Activated naive CD4-positive, alpha-beta T cell (primary cell): ENCODE measurements at places on chromosomes 1 and 21.

DNA sequence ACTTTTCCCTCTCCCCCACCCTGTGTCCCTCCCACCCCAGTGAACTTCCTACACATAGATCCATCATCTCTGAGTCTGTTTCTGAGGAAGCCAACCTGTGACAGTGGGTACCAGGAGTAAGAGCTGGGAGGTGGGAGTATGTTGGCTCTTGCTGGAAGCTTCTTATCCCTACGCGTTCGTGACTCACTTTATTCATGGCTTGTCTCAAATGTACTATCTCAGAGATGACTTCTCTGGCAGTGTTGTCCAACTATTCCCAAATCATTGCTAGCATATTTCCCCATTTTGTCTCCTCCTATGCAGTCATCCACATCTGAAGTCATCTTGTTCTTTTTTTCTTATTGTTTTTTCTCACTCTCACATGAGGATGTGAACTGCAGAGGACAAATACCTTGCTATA is 88.0 kb downstream of the HIVEP3 start:
- DNase-seq = no peak

DNA sequence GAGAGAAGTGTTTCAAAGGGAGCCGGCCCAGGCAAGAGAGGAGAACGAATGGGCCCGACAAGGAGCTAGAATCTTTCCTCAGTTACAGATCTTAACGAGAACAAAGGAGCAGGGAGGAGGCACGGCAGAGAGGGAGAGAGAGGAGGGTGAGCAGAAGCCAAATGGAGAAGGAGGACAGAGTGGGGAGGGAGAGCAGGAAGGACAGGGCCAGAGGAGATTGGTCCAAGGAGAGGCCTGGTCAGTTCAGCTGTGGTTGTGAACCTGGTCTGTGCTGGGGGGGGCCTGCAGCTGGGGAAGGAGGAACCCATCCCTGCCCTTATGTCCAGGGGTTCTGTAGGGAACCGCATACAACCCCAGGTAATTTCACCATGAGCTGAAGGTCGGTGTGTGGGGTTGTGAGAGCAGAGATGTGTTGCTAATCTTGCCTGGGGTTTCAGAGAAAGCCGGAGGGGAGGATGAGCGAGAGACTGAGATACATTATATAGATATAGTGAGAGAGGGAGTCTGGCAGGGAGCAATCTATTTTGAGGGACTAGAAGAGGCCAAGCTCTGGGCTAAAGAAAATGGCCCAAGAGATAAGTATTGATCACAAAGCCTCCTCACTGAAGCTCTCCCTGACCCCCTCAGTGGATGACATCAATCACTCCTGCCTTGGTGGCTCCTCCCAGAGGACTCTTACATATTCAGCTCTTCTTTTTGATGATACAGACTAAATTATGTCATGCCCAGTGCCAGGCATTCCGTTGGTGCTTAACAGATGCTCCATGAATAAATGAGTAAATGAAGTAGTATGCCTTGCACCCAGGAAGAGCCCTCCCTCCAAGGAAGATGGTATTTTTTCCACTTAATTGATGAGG is 64.2 kb upstream of the CD1D start:
- DNase-seq = no peak

DNA sequence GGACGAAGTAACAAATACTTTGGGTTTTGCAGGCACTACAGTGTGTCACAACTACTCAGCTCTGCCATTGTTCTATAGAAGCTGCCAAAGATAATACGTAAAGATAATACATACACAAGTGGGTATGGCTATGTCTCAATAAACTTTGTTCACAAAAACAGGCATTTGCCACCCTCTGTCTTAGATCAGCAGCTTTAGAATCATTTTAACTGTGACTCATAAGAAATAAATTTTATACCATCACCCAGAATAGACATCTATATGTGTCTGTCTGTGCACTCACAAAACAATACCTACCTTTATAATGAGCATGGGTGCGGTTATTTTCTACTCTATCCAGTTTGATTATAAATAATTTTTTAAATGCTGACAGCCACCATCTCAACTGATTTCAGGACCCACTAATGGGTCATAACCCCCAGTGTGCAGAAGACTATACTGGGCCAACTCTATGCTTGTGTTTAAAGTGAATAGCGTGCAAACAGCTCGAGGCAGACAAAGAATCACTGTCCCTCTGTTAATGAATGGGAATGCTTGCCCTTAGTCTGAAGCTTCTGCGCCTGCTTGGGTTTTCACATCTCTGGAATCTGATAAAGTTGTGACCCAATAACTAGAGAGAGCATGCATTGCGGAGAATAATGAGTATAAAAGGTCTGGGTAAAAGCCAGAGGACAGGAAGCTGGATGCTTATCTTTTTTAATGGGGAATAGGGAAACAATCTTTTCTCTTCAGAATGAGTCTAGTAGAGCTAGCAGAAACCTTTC is 216.2 kb downstream of the PLPP3 start:
- DNase-seq = no peak

GRCh38 chr1:183914276-183914675 is 109.4 kb downstream of the RGL1 start:
- no peak for DNase-seq

- no peak for DNase-seq
Measured at GRCh38 chr1:59999746-60000145, 73.2 kb upstream of the CYP2J2 start.

- DNase-seq = no peak
Measured at GRCh38 chr1:41840592-41841246, 78.0 kb downstream of the HIVEP3 start.

GRCh38 chr1:2193514-2194281 is 874 bp downstream of the FAAP20 start:
- no peak for DNase-seq

GRCh38 chr1:180232521-180233043 is 2.5 kb downstream of the LHX4 start:
- DNase-seq = no peak

DNA sequence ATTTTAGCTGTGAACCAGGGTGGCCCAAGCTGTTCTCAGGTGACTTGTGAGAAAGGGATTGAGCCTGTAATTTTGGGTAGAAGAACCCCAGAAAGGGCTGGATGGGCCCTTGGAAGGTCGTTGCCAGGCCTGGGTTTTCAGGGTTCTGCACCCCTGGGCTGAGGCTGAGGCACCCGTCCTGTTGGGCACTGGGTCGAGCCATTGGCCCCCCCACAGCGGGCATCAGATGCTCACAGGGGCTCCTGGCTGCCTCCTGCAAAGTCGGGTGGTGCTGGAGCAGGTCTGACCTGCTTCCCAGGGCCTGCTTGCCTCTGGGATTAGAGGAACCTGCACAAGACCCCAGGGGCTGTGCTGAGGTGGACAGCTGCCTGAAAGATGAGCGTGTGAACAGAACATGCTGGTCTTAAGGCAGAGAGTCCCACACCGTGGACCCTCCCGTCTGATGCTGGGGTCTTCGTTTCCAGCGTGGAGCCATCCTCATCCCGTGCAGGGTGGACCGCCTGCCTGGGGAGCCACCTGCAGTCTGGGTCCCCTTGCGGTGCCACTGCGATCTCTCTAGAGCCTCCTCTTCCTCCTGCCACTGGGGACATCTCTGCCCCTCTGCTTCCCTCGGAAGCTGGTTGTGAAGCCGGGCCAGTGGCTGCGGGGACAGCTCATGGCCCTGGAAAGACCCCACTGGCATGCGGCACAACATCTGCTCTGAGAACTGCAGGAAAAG is 1.7 kb upstream of the TRPM2 start:
- DNase-seq = no peak

GRCh38 chr1:100494393-100495084 is 43.4 kb upstream of the GPR88 start:
- no peak for DNase-seq

- DNase-seq = no peak
Measured at GRCh38 chr1:171128463-171128862, 37.8 kb downstream of the FMO3 start.

- DNase-seq = no peak
Measured at GRCh38 chr1:91527781-91528180, 27.1 kb downstream of the CDC7 start.

GRCh38 chr21:21241391-21241790 is 243.2 kb downstream of the NCAM2 start:
- DNase-seq = no peak

GRCh38 chr1:29176576-29176975 is 5.1 kb downstream of the SRSF4 start:
- no peak for DNase-seq

GRCh38 chr1:53047737-53048736 is 14.0 kb upstream of the PODN start:
- no peak for DNase-seq

- DNase-seq = no peak
Measured at GRCh38 chr1:151989211-151989862, 4.3 kb downstream of the S100A10 start.

GRCh38 chr1:160346958-160347357 is 3.8 kb downstream of the NCSTN start:
- no peak for DNase-seq
